Activated T-cell treated with anti-CD3 and anti-CD28 coated beads, Interleukin-2, amount 50 U/mL, for 72 hours (primary cell): ENCODE measurements at places on chromosomes 3 and 15.
A peak's percentile ranks its signal among the peaks of the same experiment; 100 is the strongest.

- DNase-seq: no peak
Measured at GRCh38 chr15:89660556-89660955, 5.3 kb upstream of the KIF7 start.

- no peak for DNase-seq
Measured at GRCh38 chr3:4732925-4733324, 239.8 kb downstream of the ITPR1 start.

DNA sequence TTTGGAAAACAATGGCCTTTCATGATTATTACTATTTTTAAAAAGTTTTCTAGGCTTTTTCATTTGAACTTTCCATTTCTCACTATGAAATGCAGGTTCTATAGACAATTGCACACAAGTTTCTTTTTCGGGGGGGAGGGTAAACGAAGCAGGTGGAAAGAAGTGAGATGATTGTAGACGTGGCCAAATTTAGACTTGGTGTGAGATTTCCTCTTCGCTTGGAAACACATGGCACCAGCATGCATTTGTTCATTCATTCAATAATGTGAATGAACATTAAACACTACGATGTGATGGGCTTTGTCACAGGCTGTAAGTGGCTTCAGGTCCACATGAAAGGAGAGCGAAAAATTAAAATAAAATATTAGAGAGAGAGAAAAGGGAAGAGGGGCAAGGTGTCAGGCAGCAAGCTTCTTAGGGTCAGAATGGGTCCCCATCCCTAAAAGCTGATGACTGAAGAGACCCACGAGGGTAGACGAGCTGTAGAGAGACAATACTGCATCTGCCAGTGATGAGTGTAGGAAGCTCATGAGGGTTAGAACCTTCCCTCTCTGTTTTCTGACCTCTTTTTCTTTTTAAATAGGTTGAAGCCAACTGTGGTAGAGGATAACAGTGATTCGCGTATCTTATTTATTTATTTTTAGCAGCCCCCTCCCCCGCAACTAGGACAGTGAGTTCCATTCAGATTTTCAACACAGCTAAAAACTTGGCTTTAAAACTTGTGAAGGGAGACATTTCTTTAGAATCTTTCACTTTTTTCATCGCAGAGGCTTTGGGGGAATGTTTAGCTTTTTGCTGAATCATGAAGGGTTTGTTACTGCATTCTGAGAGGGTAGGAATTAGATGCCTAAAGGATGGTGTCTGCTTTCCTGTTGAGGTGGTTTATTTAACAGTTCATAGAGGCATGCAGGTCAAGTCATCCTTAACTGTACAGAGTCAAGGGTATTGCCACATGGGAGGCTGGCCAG, 36.2 kb downstream of the GAP43 start:
- DNase-seq: no peak

DNA sequence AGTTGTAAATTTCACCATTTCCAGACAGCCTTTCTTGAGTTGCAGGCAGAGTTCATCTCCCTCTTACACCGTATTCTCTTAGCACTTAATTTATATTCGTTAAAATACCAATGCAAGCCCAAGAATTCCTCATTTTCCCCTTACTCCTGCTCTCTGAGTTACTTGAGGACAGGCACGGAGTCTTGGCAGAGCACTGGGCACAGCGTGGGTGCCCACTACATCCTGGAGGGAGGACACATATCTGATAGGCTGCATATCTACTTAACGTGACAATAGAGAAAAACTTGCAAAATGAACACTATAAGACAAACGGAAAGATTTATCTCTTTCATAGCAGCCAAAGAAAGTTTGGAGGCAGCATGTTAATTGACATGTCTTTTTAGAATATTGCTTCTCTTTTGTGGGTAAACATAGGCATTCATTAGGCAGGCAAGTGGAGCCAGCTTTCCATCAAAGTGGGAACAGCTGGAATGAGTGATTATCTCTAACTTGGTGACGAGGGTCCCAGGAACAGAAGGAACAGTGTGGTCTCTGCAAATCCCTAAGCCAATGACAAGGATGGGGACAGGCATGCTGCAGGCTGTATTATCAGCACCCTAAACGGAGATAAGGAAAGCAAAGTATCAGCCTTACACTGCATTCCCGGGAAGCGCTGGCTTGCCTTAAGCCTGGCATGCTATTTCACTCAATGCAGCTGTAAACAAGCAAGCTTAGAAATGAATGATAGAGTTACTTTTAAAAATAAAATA, 116.5 kb downstream of the RTP4 start:
- no peak for DNase-seq

GRCh38 chr3:128784232-128784631, 58.2 kb downstream of the RAB7A start:
- DNase-seq: peak; percentile 74

- no peak for DNase-seq
Measured at GRCh38 chr15:64144565-64145281, 6.8 kb upstream of the SNX22 start.

DNA sequence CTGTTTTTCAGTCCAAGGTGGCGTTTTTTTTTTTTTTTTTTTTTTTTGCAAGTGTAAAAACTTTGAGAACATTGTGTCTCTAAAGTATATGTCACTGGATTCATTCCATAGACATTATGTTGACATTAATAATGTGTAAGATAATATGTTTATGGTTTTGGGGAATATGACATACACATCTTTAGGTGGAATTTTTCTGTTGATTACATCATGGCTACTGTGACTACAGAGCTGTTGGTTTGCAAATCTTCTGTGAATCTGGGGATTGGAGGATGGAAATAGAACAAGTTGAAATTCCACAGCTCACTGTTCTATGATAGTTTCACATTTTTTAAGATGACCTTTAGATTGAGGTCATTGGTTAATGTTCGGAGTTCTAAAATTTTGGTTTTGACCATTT, 24.4 kb upstream of the PLSCR2 start:
- no peak for DNase-seq

DNA sequence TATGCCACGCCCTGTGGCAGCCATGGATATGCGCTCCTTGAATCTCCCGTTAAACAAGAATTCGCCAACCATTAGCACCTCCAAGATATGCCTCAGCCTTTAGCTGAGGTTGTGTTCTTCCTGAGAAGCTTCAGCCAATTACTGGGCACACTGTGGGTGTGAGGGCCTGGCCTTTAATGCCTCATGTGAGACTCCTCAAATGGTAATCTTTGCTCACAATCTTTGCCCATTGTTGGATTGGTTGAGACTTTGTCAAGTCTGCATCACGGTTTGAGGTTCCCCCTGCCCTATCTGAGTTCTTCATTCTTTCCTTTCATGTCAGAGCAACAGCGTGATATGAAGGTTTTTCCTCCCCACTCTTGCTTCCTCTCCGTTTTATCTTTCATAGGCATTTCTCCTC, 108.1 kb upstream of the CCDC54 start:
- DNase-seq: no peak

DNA sequence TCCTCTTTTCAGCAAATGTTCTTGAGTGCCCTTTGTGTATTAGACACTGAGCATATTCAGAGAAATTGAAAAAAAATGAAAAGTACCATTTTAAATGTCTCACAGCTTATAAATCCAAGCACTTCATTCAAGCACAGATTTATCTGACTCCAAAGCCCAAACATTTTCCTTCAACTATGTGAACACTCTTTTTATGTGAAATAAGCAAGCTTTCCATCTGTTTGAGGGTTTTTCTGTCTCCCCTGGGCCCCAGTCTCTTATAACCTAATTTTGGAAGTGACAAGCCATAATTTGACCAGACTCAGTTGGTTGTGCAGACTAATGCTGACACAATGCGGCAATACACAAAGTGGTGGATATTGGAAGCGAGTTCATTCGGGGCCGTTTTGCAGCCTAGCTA, 170.3 kb downstream of the CNTN6 start:
- no peak for DNase-seq

DNA sequence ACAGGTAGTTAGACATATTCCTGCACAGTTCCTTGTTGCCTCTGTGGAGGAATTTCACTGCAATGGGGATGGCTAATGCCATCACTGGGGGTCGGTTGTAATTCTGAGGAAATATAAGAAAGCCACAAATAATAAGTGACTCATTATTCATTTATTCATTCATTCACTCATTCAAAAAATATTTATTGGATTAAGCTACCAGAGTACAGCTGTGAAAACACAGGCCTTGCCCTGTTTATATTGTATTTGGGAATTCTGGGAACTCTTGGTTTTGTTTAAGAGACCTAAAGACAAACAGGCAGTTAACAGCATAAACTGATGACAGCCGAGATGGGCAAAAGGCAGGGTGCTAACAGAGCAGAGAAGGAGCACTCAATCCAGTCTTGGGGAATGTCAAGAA, 23.6 kb downstream of the PTX3 start:
- DNase-seq: no peak

GRCh38 chr3:64049136-64049535, 25.8 kb upstream of the PSMD6 start:
- peak; percentile 33 for DNase-seq

DNA sequence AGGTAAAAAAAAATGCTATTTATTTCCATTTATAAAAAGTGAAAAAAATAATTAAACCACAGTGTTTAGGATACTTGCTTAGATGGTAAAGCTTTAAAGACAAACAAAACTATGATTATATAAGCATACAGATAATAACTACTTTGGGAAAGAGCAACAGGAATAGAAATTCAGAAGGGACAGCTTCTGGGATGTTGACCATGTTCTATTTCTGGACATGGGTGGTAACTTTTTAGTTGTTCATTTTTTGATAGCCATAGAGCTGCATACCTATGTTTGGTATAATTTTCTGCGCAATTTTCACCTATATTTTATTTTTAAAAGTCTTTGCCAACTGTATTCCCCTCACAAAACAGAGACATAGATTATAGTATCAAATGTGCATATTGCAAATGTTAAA, 572.0 kb upstream of the NR2F2 start:
- no peak for DNase-seq

DNA sequence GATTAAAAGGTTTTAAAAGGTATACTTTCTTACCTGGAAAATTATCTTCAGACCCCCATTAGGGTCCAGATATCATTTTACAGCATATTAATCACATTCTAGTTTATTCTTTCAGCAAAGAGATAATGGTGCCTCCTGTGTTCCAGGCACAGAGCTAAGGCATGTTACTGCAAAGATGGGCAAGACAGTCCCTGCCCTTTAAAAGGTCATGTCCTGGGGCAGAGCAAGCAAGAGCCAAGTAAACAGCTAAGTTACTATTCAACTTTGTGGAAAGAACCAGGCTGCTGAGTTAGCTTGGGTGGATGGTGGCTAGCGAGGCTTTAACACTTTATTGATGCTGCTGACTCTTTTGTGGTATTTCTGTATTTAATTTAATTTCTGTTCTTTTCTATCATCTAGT, 75.0 kb downstream of the LRRC28 start:
- DNase-seq: no peak

DNA sequence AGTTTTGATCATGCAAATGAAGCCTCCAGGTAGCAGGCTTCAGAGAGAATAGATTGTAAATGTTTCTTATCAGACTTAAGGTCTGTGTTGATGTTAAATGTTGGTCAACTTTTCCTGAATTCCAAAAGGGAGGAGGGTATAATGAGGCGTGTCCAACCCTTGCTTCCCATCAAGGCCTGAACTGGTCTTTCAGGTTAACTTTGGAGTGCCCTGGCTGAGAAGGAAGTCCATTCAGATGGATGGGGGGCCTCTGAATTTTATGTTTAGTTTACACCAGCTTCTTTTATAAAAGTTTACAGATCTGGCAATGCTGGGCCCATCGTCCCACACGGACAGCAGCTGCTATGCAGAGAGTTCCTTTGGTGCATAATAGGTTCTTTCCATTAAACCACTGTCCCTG, 8.9 kb downstream of the CCDC13 start:
- DNase-seq: no peak

GRCh38 chr3:757711-758110, 335.1 kb upstream of the CNTN6 start:
- no peak for DNase-seq

DNA sequence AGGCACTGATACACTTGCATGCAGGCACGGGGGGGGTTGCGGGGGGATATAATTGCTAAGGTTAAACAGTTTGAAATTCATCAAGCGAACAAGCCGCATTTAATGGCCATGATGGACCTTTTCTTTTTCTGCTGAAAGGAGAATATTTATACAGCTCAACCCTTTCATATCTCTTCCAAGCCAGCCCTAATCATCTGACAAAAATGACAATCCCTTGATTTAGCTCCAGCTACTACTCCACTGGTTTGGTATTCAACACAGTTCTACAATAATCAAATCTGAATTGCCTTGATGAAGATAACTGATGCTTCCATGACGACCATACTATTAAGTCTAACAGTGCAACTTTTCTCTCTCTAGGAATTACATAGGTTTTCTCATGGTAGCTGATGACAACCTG, 374.9 kb downstream of the PLCL2 start:
- no peak for DNase-seq

DNA sequence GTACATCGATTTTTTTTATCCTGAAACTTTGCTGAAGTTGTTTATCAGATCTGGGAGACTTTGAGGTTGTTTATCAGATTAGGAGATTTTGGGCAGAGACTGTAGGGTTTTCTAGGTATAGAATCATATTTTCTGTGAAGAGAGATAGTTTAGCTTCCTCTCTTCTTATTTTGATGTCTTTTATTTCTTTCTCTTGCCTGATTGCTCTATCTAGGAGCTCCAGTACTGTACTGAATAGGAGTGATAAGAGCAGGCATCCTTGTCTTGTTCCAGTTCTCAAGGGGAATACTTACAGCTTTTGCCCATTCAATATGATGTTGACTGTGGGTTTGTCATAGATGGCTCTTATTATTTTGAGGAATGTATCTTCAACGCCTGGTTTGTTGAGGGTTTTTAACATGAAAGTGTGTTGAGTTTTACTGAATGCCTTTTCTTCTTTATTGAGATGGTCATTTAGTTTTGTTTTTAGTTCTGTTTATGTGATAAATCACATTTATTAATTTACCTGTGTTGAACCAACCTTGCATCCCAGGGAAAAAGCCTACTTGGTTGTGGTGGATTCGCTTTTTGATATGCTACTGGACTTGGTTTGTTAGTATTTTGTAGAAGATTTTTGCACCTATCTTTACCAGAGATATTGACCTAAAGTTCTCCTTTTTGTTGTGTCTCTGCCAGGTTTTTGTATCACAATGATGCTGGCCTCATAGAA, 14.9 kb upstream of the DNAAF4 start:
- DNase-seq: no peak

GRCh38 chr15:63035253-63035652, 7.3 kb upstream of the TPM1 start:
- DNase-seq: no peak

DNA sequence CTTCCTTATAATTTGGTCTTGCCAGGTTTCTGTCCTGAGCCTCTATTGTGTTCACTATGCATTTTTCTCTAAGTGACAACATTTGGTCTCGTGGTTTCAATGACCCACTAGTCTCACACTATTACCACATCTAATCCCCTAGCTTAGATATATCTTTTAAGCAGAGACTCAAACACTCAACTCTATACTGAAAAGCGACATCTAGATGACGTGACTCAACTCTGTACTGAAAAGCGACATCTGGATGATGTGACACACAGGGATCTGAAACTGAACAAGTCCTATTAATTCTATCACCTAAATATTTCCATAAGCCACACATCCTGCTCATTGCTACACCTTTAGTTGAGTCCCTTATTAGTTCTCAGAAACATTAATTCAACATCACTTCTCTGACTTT, 141.7 kb upstream of the MBNL1 start:
- DNase-seq: peak; percentile 35
